ENCODE measurements at places on chromosomes 5 and 9.
A peak's percentile ranks its signal among the peaks of the same experiment; 100 is the strongest.

- no peak for DNase-seq
Observed at GRCh38 chr9:92966518-92966800, 19.1 kb downstream of the FGD3 start.

- DNase-seq: peak; percentile 38
Observed at GRCh38 chr9:37283730-37284325, 138.7 kb upstream of the GRHPR start.

DNA sequence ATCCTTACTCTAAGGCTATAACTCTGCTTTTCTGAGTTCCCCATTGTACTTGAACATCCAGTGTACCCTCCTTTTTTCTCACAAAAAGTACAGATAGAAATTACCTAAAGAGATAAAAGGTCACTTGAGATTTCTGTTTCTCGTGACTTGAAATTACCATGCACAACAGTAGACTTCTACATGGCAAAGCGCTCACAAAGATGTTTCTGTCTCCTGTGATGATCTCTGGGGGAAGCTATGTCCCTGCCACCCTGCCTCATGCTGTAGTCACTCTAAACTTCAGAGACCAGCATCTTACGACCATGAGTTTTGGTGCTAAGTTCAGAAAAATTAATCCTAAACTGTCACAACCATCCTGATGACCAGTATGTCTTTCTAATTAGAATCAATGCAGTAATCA lies 36.2 kb downstream of the NFIB start:
- DNase-seq: no peak

DNA sequence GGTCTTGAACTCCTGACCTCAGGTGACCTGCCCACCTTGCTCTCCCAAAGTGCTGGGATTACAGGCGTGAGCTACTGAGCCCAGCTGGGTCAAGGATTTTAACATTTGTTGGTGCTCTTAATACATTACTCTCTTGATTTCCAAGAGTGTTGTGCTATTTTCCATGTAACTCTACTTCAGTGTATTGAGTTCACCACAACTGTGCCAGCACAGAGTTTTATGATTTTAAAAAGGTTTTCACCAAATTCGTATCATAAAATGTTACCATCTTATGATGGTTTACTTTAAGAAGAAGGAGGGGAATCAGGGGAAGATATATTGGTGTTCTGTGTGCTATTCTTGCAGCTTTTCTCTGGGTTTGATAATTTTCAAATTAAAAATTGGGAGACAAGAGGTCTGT lies 6.6 kb upstream of the ADGRD2 start:
- DNase-seq: no peak

- DNase-seq: no peak
Observed at GRCh38 chr9:73234008-73234360, 82.3 kb downstream of the ANXA1 start.

DNA sequence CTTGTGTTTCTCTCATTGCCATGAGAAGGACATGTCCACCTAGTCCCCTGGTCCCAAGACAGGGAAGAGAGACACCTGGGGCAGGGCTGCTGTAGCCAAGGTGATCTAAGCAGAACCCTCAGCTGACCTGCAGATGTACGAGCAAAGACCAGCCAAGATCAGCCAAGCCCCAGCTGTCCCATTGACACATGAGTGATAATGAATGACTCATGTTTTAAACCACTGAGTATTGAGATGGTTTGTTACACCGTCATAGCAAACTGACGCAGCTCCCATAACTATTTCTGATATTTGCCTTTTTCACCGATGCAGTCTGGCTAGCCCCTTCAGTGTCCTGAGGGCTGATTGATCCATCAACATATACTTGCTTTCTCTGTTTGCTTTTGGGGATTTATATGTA lies 6.7 kb downstream of the OR1K1 start:
- DNase-seq: no peak

- no peak for DNase-seq
Observed at GRCh38 chr5:2472670-2473069, 278.8 kb downstream of the IRX2 start.

All from astrocyte of the cerebellum (primary cell).